ENCODE measurements at places on chromosomes 1 and 21.

- no peak for DNase-seq
Measured at GRCh38 chr1:174995916-174996315, 3.8 kb upstream of the CACYBP start.

- DNase-seq, result no peak
Measured at GRCh38 chr1:33943978-33944377, 80.1 kb downstream of the HMGB4 start.

GRCh38 chr21:31248598-31248997 is 95.5 kb downstream of the TIAM1 start:
- no peak for DNase-seq

- DNase-seq, result no peak
Measured at GRCh38 chr1:27601321-27601770, 2.6 kb downstream of the AHDC1 start.

DNA sequence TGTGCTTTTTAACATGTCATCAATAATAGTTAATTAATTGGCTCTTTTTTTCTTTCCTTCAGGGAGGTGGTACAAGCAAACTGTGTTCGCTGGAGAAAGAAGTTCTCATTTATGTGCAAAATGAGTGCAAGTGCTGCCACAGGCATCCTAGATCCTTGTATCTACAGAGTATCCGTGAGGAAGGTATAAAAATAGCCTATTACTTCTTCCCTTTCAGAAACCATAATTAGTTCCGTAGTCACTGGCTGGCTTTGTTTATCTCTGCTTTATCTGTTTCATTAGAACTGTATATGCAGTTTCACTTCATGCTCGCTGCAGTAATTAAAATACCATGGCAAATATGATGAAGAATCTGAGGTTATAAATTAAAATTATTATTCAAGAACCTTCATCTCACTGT is 40.6 kb downstream of the EEIG2 start:
- DNase-seq, result no peak

- DNase-seq, result no peak
Measured at GRCh38 chr1:41666981-41667631, 182.6 kb upstream of the EDN2 start.

DNA sequence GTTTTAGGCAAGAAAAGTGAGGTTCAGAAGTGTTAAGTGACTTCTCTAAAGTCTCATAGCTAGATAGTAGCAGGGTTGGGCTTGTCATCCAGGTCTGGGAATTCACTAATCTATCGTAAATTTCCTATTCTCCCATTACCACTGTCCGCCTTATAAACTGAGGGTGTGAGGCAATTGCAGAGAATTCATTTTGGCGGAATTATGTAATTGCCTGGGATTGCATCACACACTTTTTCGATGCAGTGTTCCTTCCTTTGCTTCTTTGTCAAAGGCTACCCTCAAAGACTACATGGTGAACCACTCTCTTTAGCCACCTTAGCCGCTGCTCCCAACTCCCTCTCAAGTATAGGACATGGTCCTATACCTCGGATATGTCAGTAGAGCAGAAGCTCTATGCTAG is 19.1 kb downstream of the SELP start:
- DNase-seq, result no peak

GRCh38 chr21:40833184-40833583 is 13.8 kb downstream of the DSCAM start:
- DNase-seq, result no peak

- no peak for DNase-seq
Measured at GRCh38 chr1:211328084-211328694, 1.6 kb downstream of the TRAF5 start.

- DNase-seq, result no peak
Measured at GRCh38 chr21:32349333-32349944, 43.4 kb downstream of the URB1 start.

DNA sequence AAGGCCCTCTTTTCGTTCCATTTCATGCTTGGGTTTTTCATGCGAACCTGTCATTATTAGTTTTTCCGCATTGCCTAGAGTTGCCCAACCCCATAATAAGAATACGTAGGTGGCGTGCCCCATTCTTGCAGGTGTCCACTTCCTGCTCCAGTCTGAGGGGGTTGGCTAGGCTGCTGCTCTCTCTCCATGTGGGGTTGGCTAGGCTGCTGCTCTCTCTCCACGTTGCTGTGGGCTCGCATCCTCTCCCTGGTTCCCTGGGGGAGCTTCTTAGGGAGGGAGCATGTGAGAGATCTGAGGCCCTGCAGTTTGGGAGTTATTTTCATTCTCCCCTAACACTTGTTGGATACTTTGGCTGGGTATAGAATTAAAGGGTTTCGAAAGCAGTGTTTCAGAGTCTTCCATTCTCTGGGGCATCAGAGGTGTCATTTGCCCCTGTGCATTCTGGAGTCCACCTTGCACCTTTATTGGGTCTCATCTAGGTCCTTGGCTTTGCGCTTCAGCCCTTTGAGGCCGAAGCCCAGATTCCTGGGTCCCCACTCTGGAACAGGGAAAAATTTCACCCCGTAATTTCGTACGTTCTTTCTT is 8.6 kb downstream of the C1orf35 start:
- no peak for DNase-seq

- DNase-seq, result no peak
Measured at GRCh38 chr1:1434824-1435105, 725 bp upstream of the VWA1 start.

GRCh38 chr1:52955129-52955970 is 28.3 kb downstream of the SCP2 start:
- DNase-seq, result no peak

- DNase-seq, result no peak
Measured at GRCh38 chr1:100277866-100278265, 11.8 kb downstream of the RTCA start.

- DNase-seq, result no peak
Measured at GRCh38 chr1:22508329-22508728, 55.0 kb upstream of the EPHA8 start.

- no peak for DNase-seq
Measured at GRCh38 chr1:118335331-118335732, 150.3 kb upstream of the SPAG17 start.

DNA sequence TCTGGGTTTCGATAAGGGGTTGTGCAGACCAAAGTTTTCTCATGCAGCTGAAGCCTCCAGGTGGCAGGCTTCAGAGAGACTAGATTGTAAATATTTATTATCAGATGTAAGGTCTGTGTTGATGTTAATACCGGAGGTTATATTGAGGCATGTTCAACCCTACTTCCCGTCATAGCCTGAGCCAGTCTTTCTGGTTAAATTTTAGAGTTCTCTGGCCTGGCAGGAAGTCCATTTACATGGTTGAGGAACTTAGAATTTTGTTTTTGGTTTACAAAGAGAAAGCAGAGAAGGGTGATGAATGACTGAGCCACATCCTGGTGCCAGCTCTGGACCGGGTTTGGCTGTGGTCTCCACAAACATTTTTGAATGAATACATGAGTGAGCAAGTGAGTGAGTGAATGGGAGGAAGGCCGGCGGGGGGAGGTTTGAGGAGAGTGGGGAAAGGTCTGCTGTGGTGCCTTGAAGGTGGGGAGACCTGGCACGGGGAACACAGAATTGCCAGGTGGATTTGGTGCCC is 218.5 kb downstream of the DISC1 start:
- DNase-seq, result no peak

DNA sequence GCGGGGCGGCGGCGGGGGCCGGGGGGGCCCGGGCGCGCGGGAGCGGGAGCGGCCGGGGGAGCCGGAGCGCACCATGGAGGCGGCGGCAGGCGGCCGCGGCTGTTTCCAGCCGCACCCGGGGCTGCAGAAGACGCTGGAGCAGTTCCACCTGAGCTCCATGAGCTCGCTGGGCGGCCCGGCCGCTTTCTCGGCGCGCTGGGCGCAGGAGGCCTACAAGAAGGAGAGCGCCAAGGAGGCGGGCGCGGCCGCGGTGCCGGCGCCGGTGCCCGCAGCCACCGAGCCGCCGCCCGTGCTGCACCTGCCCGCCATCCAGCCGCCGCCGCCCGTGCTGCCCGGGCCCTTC is 546 bp downstream of the SKI start:
- no peak for DNase-seq

Data from iPS DF 6.9 (cell line).